ENCODE measurements at places on chromosomes 3 and 15.
A peak's percentile ranks its signal among the peaks of the same experiment; 100 is the strongest.

DNA sequence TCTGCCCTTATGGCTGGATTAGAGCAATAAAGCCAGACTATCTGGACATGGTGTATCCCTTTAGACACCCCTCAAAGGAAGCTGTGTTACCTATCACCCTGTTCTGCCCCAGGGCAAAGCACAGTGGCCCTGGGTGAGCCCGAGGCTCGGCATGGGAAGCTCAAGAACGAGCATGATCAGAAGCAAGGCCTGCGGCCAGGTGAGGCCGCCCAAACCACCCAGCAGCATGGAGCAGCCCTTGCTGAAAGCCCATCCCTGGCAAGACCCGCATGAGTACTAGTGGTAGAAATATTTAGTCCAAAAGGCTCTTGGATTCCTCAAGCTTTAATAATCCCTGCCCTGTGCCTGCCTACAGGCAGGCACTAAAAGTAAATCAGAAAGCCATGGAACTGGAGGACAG, 261.1 kb downstream of the MEX3B start:
- no peak for DNase-seq

- no peak for DNase-seq
Observed at GRCh38 chr15:37137221-37137620, 36.9 kb upstream of the MEIS2 start.

DNA sequence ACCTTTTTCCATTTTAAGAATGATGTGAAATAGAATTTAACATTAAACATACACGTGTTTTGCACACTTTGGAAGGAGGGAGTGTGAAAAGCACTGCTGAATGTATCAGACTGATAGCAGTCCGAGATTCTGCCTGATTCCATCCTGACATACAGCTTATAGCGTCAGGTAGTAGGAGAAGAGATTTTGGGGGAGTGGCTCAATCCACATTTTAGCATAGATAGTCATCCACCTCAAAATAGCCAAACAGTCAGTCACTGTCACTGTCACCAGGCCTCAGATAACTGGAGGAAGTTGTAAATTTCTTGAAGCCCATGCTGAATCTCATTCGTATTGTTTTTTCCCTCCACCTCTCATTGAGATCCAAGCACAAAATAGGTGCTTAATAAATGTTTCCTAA, 35.4 kb upstream of the ARHGEF26 start:
- DNase-seq, result no peak

DNA sequence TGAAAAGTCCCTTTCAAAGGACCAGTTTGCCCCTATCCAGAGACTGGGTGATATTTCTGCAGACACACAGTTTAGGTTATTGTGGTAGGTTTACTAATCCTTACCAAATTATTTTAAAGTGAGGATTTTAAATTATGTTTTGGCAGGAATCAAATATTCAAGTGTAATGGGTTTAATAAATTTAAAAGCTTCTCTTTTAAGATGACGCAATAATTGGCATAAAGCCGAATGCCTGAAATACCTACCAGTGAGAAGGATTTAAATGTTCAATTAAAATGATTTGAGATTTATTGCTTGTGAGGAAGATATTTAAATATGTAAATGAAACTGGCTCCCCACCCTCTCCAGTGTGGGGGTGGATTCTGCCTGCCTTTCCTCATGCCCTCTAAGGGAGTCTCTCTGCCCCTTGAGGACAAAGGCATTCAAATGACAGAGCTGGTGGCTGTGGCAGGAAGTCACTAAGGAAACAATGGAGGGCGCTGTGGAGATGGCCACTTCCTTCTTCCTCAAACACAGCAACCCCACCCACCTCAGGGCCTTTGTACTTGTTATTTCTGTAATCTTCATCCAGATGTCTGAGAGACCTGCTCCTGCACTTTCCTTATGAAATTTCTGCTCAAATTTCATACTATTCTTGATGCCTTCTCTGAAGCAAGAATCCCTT, 131.7 kb downstream of the TNIK start:
- DNase-seq, result no peak

- DNase-seq, result no peak
Observed at GRCh38 chr3:58948018-58948417, 101.8 kb downstream of the CFAP20DC start.

DNA sequence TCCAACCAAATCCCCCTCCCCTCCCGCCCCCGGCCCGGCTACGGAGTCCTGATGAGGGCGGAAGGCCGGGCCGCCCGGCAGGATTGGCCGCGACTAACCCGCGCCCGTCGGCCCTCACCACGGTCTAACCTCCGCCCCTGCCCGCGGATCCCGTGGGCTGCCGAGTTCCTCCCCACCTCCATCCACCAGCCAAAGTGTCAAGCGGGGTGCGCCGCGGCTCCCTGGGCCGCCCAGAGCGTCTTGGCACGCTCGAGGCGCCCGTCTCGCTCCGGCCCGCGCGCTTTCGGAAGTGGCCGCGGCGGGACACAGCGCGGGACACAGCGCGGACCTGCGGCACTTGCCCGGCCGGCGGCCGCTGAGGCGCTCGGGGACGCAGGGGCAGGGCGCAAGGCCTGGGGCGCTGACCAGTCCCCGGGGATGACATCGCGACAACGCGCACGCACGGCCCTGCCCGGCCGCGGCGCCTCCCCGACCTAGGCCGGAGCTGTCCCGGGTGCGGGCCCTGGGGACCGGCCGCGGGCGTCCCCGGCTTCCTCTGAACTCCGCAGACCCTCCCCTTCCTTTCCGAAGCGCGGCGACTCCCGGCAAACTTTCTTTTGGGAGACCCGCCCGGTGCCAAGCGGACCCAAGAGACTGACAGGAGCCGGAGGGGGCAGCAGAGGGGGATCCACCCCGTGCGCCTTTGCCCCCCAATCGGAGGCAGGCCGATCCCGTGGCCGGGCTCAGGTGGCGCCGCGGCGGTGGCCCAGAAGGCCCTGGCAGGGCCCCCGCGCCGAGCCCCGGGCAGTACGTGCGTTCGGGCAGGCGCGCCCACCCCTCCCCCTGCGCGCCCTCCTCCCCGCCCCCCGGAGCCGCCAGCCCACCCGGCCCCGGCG, 112.8 kb upstream of the ICE2 start:
- DNase-seq, result peak; percentile 55

- no peak for DNase-seq
Observed at GRCh38 chr3:4899710-4900109, 79.5 kb upstream of the BHLHE40 start.

DNA sequence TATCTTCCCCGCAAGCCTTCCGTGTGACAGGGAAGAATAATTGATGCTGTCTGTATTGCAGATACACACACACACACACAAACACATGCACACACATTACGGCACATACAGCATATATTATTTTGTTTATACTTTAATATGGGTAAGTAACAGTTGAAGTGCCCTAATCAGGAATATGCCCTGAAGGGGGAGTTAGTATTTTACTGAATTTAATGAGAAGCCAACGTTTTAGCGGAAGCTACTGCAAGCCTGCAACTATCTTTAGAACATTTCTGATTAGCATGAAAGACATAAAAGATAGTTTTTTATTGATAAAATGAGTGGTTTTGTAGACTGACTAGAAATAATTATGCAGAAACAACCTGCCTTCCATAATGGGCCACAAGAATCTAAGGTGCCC, 296.6 kb upstream of the SLCO3A1 start:
- DNase-seq, result no peak

DNA sequence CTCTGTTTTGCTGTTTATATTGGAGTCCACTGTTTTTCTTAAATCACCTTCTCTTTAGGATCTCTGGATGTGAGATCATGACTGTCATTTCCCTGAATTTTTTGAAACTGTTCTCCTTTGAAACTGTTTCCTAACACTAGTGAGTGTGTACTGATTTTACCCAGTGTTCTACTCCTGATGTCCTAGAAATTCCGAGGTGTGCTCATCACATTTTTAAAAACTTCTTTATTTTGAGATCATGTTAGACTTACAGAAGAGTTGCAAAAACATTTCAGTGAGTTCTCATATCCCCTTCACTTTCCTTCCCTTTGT, 292.6 kb downstream of the NFKBIZ start:
- no peak for DNase-seq

- no peak for DNase-seq
Observed at GRCh38 chr15:31305796-31306425, 20.7 kb upstream of the KLF13 start.

DNA sequence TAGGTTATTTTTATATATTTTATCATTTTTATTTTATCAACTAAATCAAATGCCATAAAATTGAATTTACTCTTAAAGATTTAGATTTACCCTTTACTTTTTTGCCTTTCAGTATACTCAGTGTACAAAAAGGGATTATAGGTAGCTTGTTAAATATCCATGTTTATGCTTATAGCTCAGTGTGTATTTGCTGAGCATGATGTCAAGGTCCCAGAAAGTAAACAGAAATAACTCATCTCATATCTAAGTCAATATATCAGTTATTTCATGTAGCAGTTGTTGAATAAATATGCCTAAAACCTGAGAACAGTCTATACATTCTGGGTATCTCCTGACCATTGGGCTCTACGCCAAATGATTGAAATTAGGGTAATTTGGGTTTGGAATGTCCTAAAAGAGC, 693.8 kb downstream of the NAALADL2 start:
- DNase-seq, result no peak

DNA sequence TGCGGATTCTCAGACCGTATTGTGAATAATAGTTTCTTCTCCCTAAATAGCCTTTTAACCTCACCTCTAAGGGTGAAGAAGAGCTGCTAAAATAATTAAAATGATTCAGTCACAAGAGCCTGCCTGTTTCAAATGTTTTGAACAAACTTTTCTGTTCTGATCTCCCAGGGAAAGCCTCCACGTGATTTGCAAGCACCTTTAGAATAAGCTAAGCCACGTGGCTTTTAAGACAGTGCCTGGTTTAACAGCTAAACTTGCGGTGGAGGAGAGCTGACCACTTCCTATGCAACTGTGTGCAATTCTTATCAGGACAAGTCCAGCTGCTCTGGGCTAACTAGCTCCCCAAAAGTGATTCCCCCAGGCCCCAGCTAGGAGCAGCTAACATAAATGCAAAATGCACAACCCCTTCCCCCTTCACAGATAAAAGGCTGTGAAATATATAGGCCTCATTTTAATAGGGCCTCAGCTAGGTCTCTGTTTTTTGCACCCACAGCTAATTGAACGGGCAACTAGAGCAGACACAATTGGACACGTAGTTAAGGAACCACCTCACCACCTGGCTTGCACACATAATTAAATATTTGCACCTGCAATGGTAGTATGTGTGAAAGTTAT, 401.2 kb upstream of the NR2F2 start:
- DNase-seq, result no peak

- DNase-seq, result no peak
Observed at GRCh38 chr3:55891106-55891505, 404.0 kb upstream of the WNT5A start.

DNA sequence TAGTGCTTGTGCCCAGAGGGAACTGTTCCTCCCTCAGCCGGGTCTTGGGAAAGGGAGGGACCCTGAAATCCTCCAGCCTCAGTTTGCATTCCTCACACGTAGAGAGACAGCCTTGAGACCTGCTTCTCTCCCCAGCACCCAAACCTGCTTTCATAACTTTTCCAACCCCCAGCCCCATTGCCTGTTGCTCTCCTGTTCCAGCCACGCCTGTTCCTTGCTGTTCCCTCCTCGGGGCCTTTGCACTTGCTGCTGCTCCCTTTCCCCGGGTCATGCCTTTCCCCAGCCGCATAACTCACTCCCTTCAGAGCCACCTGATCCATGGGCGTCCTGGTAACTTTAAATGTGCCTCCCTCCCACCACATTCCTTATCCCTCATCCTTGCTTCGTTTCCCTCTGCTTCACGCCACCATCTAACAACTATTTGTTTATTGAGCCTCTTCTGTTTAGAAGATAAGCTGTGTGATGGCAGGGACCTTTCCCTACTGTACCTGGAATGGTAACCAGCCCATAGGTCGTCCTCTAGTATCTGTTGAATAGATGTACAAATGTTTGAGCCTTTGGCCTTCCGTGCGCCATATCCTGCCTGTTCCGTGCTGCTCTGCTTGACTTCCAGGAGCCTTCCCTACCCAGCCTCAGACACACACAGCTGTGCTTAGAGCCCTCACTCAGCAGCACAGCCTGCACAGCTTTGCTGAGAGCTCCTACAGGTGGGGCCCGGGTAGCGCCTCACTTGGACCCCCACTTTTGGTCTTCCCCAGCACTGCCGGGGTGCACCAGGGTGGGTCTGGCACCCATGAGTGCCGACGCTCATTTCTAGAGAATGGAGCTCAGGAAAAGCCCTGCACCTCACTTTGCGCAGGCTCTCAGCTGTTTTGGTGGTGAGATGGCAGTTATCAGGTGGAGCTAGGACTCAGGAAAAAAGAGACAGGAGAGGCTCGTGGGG, 60.2 kb downstream of the SCN5A start:
- DNase-seq, result no peak

DNA sequence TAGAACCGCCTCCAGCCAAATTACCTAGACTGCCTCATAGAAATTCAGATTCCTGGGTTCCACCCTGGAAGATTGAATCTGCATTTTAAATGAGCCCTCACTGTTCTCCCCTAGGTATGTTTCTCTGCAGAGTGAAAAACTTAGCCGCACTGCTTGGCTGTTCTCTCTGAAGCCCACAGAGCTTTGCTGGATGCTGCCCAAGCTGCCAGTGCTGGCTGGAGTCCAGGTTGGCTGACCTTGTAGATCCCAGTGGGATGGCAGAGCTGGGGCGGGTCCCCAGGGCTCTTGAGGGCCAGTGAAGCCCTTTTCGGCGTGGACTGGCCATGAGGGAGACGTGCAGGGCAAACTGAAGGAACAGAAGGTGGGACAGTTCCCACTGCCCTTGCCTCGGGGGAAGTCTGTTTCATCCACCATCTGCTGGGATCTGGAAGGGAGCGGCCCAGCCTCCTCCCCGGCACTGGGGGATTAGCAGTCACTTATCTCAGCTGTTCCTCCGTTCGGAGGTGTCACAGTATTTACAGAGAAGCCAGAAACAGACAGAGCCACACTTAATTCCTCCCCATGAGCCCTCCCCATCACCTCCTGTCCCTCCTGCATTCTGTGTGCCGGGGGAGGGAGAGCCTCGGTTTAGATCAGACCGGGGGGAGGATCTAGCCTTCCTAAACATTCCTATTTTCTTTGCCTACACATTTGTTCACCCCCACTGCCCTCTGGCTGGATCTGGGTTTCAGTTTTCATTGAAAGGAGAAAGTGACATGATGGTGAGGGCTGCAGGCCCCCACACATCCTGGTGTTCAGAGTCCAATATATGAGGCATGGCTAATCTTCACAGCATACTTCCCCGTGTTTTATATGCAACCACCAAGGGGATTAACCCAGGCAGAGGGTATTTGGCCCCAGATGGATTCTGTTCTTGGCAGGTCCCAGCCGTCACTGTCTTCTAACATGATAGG, 4.1 kb upstream of the ACTC1 start:
- peak; percentile 84 for DNase-seq

DNA sequence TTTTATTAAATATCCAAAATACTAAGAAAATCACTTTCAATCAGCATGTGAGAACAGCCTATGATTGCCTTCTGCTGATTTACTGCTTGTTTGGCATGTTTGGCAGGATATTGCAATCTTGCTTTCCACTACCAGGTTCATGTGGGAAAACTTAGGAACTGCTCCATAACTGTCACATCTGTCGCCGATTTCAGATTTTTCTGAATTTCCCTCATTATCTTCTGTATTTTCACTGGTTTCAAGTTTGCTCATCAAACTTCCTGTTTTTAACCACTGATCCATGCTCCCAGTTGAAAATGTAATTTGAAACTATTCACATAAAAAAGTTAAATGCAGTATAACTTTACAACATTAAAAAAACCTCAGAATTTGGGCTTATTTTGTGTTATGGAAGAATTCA, 93.0 kb downstream of the NFKBIZ start:
- DNase-seq, result no peak

GRCh38 chr15:25891081-25891480, 28.0 kb upstream of the ATP10A start:
- DNase-seq, result no peak

GRCh38 chr15:57323806-57324589, 52.3 kb upstream of the CGNL1 start:
- DNase-seq, result peak; percentile 58
